ENCODE measurements at places on chromosomes 4 and X. TPM values are rescaled to one million over a fixed set of nuclear protein-coding genes. Genes with fewer than 3 reads are reported as not detected.
A peak's percentile ranks its signal among the peaks of the same experiment; 100 is the strongest.

GRCh38 chrX:313546-313945 lies 5.0 kb downstream of the GTPBP6 start:
- H3K27me3 ChIP-seq = no peaks in the 10 kb centered on the region
- peaks cover 49% of the 10 kb centered on the region for H3K36me3 ChIP-seq
- H3K27ac ChIP-seq = no peak overlapping the region
- H3K4me3 ChIP-seq = no peak overlapping the region
- no peak for DNase-seq
- no peaks in the 10 kb centered on the region for H3K4me1 ChIP-seq

- no peak for DNase-seq
- H3K4me1 ChIP-seq = no peaks in the 10 kb centered on the region
- peak overlapping the region; percentile 74 for H3K27ac ChIP-seq
- H3K4me3 ChIP-seq = peak overlapping the region; percentile 79
- H3K36me3 ChIP-seq = no peaks in the 10 kb centered on the region
Observed at GRCh38 chrX:150569155-150569477, 695 bp downstream of the MTM1 start.

F11 gene
- total RNA-seq = not detected

DNA sequence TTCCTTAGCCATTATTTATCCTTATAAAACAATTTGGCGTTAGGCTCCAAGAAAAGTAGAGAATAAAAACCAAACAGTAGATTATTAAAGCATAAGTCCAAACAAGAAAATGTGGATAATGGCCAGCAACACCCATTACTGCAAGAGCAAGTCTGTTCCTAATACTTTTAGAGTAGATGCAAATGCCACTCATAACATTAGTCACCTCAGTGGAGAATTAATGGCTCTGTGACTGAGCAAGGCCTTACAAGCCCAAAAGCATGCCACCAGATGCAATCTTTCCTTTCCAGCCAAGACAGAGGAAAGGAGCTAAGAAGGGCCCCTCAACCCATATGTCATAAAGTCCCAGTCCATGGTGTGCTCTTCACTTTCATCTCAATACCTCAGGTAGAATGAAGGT lies 373.8 kb downstream of the OPHN1 start:
- H3K4me3 ChIP-seq = no peak overlapping the region
- H3K27ac ChIP-seq = peak overlapping the region; percentile 24
- no peaks in the 10 kb centered on the region for H3K36me3 ChIP-seq
- no peak for DNase-seq
- H3K27me3 ChIP-seq = no peaks in the 10 kb centered on the region

DNA sequence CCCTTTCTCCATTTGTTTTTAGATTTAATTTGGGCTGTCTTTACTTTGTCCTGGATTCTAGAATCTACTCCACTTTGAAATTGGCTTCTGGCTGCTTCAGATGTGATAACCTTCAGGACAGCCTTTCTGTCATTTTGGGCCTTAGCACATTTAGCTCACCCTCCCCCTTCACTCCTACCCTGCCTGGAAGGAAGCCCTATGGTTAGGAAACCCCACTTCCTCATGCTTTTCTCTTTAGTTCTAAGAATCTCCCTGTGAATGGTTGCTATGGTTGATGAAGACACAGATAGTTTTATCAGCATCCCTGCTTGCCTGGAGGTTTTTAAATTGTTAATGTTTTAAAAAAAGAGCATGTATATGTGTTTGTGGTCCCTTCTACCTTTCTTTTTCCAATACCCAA lies 100.7 kb upstream of the PTPN13 start:
- no peaks in the 10 kb centered on the region for H3K4me1 ChIP-seq
- no peaks in the 10 kb centered on the region for H3K36me3 ChIP-seq
- no peak overlapping the region for H3K27ac ChIP-seq
- DNase-seq = no peak
- H3K4me3 ChIP-seq = no peak overlapping the region

DNA sequence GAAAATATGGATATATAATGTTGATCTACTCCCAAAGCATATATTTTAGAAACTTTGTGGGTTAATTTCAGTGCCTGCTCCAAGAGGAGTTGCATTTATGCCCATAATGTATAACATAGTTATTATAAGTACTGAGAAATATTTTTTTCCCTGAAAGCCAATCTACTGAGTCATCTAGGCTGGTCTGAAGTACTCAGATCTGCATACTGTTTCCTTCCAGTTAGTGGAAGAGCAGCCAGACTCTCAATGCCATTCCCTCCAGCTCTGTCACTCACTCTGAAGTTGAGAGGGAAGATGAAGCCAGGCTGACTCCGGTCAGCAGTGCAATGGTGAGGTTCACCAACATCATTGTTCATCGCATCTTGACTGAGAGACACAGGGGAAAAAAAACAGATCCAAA lies 505.1 kb downstream of the PPARGC1A start:
- DNase-seq = no peak
- no peaks in the 10 kb centered on the region for H3K27me3 ChIP-seq
- no peak overlapping the region for H3K4me3 ChIP-seq
- no peak overlapping the region for H3K27ac ChIP-seq
- no peaks in the 10 kb centered on the region for H3K4me1 ChIP-seq

DNA sequence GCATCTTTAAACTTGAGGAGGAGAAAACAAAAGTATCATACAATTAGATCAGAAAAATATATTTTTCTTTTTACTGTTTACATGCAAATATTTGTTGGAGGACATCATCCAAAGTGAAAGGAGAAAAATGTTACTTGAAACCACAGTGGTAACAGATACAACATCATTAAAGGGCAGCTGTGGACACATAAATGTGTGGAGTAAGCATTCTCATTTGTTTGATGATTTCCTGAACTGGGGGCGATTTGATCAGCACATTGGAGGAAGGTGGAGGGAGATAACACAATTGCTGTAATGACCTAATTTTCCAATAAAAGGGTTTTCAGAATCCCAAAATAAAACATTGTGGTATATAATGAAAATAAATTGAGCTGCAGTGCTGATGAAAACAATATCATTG lies 314.5 kb upstream of the HS3ST1 start:
- no peaks in the 10 kb centered on the region for H3K27me3 ChIP-seq
- no peaks in the 10 kb centered on the region for H3K36me3 ChIP-seq
- no peak overlapping the region for H3K4me3 ChIP-seq
- peaks cover 27% of the 10 kb centered on the region for H3K4me1 ChIP-seq
- H3K27ac ChIP-seq = no peak overlapping the region

C4orf54 gene
- 0.14 TPM for total RNA-seq

DNA sequence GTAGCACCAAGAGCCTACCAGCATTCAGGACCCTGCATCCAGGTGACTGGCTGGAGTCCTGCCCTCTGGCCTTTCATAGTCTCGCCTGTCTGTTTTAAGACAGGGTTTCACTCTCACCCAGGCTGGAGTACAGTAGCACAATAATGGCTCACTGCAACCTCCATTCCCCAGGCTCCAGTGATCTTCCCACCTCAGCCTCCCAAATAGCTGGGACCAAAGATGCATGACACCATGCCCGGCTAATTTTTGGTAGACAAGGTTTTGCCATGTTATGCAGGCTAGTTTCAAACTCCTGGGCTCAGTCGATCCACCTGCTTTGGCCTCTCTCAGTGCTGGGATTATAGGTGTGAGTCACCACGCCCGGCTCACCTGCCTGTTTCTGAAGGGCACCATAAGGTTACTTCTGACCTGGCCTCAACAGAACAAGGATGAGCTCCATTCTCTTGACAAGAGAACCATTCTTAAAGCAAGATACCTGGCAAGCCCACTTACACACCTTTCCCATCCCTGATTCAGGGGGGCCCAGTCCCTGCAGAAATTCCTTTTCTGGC lies 6.7 kb downstream of the RPS4X start:
- peak overlapping the region; percentile 34 for H3K27ac ChIP-seq
- no peaks in the 10 kb centered on the region for H3K4me1 ChIP-seq
- no peak overlapping the region for H3K4me3 ChIP-seq
- peaks cover 20% of the 10 kb centered on the region for H3K36me3 ChIP-seq

GRCh38 chr4:65954416-65954815 lies 284.1 kb upstream of the EPHA5 start:
- H3K27ac ChIP-seq = no peak overlapping the region
- H3K27me3 ChIP-seq = no peaks in the 10 kb centered on the region
- H3K4me1 ChIP-seq = no peaks in the 10 kb centered on the region

GRCh38 chr4:178003098-178003657 lies 560.9 kb upstream of the AGA start:
- no peaks in the 10 kb centered on the region for H3K4me1 ChIP-seq
- no peaks in the 10 kb centered on the region for H3K27me3 ChIP-seq
- no peaks in the 10 kb centered on the region for H3K36me3 ChIP-seq
- no peak overlapping the region for H3K27ac ChIP-seq
- no peak overlapping the region for H3K4me3 ChIP-seq
- no peak for DNase-seq

GRCh38 chrX:38887222-38887621 lies 86.0 kb downstream of the MID1IP1 start:
- no peak overlapping the region for H3K27ac ChIP-seq
- H3K4me1 ChIP-seq = no peaks in the 10 kb centered on the region
- DNase-seq = no peak
- H3K27me3 ChIP-seq = no peaks in the 10 kb centered on the region

NHSL2 gene
- 15.0 TPM for total RNA-seq

DNA sequence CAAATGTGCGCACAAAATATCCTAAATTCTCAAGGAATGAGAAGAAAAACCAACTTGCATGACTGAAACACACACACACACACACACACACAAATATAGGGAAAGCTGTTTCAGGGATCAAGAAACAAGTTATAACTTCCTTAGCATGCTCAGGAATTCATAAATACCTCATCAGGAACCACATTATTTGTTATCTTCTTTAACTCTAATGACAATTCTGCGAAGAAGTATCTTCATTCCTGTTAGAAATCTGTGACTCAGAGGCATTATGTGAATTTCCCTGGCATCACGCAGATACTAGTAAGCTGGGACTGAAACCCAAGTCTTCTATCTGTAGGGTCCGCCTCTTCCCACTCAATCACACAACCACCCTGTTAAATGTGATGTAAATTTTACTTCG lies 30.3 kb downstream of the TMPRSS11A start:
- H3K27me3 ChIP-seq = no peaks in the 10 kb centered on the region
- H3K27ac ChIP-seq = no peak overlapping the region
- no peaks in the 10 kb centered on the region for H3K4me1 ChIP-seq
- no peak for DNase-seq
- H3K36me3 ChIP-seq = no peaks in the 10 kb centered on the region

DNA sequence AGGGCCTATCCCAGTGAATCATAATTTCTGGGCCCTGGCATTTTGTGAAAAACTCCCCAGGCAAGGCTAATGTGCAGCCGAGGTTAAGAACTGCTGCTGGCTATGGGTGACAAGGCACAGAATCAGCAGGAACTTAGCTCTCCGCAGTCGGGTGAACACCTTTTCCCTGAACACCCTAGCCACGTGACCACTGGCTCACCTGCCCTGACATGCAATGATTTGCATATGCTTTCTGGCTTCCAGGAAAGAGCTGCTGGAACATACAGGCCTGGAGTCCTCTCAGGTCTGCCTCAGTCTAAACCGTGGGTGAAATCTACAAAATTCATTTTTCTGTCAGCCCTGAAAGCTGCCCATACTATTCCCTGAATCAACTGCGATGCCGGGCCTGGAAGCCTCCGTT lies 56.6 kb downstream of the ZNF827 start:
- H3K36me3 ChIP-seq = peaks cover 3% of the 10 kb centered on the region
- peaks cover 17% of the 10 kb centered on the region for H3K4me1 ChIP-seq

S100P gene
- not detected for total RNA-seq

GRCh38 chr4:56112377-56112776 lies 163.6 kb downstream of the CEP135 start:
- no peak for DNase-seq
- no peaks in the 10 kb centered on the region for H3K4me1 ChIP-seq
- no peak overlapping the region for H3K4me3 ChIP-seq
- no peaks in the 10 kb centered on the region for H3K27me3 ChIP-seq
- no peak overlapping the region for H3K27ac ChIP-seq

DNA sequence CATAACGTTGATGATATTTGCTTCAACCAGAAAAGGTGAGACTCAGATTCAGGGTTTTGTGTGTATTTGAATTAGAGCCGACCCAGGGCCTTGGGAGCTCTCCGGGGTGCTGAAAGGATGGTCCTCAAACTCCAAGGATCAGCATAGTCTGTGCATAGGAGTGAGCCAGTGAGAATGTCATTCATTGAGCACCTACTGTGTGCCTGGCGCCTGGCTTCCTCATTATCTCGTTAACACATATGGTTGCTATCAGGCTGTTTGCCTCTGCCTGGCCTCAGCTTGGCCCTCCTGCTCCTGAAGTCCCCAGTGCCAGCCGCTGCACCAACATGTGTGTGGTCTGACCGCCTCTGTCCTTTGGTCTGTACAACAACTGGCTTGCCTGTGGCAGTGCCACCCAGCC lies 25.1 kb upstream of the JAKMIP1 start:
- H3K4me1 ChIP-seq = no peaks in the 10 kb centered on the region
- peaks cover 9% of the 10 kb centered on the region for H3K27me3 ChIP-seq
- H3K4me3 ChIP-seq = no peak overlapping the region
- no peak overlapping the region for H3K27ac ChIP-seq
- H3K36me3 ChIP-seq = no peaks in the 10 kb centered on the region

DNA sequence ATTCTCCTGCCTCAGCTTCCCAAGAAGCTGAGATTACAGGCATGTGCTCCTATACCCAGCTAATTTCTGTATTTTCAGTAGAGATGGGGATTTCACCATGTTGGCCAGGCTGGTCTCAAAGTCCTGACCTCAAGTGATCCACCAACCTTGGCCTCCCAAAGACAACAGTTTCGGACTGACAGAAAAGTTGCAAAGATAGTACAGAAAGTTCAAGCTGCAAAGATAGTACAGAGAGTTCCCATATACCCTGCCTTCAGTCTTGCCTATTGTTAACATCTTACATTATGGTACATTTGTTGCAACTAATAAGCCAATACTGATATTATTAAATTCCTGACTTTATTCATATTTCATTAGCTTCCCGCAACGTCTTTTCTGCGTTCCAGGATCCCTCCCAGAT lies 65.8 kb downstream of the SUPT20HL2 start:
- no peak for DNase-seq
- H3K27me3 ChIP-seq = no peaks in the 10 kb centered on the region
- no peaks in the 10 kb centered on the region for H3K36me3 ChIP-seq
- H3K27ac ChIP-seq = no peak overlapping the region
- H3K4me1 ChIP-seq = no peaks in the 10 kb centered on the region
- no peak overlapping the region for H3K4me3 ChIP-seq

DNA sequence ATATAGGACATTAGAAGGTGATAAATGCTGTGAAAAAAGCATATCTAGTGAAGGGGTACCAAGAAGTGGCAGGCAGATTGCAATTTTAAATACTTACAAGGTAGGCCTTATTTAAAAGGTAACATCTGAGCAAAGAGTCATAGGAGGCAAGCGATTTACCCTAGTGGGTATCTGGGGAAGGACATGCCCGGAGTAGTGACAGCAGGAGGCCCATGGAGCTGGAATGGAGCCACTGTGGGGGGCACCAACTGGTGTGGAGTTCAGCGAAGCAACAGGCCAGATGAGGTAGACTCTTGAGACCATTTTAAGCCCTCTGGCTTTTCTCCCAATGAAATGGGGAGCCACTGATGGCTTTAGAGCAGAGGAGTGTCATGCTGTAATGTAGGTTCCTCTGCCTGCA lies 37.3 kb downstream of the SEC24D start:
- H3K27ac ChIP-seq = no peak overlapping the region
- no peaks in the 10 kb centered on the region for H3K4me1 ChIP-seq
- no peak overlapping the region for H3K4me3 ChIP-seq
- no peaks in the 10 kb centered on the region for H3K27me3 ChIP-seq
- no peak for DNase-seq

- DNase-seq = no peak
- H3K4me3 ChIP-seq = no peak overlapping the region
- H3K27ac ChIP-seq = no peak overlapping the region
- H3K27me3 ChIP-seq = no peaks in the 10 kb centered on the region
Observed at GRCh38 chr4:110982486-110982885, 359.6 kb upstream of the PITX2 start.
